ENCODE measurements at places on chromosomes 4 and X. TPM values are rescaled to one million over a fixed set of nuclear protein-coding genes. Genes with fewer than 3 reads are reported as not detected.

TRIM60 gene
- not detected for total RNA-seq

ADH1C gene
- 4.8 TPM for total RNA-seq

PDCL2 gene
- total RNA-seq = not detected

ELOVL6 gene
- 2.5 TPM for total RNA-seq

REST gene
- 30.3 TPM for total RNA-seq

SMIM10 gene
- 12.9 TPM for total RNA-seq

SLC34A2 gene
- total RNA-seq = 0.63 TPM

RCHY1 gene
- 17.7 TPM for total RNA-seq

ARMCX4 gene
- total RNA-seq = 10.8 TPM

VEGFC gene
- total RNA-seq = 7.6 TPM

CXCR3 gene
- 0.42 TPM for total RNA-seq

XKRX gene
- not detected for total RNA-seq

ZNF595 gene
- 10.8 TPM for total RNA-seq

All from esophagus muscularis mucosa (tissue), 4 donors.